LNCaP clone FGC (cell line): ENCODE measurements at places on chromosomes 2 and 18.

DNA sequence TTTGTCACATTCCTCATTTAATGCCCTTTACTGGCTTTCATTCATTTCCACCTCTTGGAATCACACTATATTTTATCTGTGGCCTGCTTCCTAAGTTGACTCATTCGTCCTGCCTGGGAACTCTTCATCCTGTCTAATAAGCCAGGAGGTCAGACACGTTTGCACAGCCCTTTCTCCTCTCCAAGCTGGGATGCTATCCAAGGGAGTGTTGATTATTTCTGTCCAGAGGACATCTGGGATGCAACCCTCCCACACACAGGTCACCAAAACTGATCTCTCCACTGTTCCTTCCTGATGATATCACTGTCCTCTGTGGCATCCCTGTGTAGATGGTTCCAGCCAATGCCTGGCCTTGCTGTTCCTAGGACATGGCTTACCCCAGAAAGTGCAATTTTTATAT lies 79.8 kb upstream of the NOSTRIN start:
- DNase-seq, result no peak

GRCh38 chr2:153101187-153101586 lies 377.4 kb downstream of the RPRM start:
- DNase-seq, result no peak

DNA sequence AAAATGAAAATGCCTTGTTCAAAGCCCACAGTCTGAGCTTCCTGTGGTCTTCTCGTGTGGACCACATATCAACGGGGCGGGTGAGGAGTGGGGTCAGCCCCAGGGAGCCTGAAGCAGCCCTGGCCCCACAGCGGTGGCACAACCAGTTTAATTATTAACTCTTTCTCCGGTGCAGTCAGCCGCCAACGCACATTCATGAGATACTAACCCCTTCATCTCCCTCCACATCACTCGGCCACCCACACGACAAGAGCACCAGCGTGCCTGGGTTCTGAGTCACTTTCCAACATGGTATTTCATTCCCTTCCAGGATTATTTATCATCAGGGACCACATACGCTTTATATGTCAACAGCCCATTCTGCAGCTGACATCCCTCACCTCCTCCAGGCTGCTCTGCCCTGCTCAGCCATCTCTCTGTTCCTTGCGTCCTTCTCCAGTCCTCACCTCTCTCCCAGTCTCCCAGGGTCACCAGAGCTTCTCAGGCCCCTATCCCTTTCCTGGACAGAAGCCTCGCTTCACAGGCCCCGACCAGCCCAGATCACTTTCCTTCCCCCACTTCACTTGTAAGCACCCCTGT lies 48.0 kb upstream of the ID2 start:
- no peak for DNase-seq

DNA sequence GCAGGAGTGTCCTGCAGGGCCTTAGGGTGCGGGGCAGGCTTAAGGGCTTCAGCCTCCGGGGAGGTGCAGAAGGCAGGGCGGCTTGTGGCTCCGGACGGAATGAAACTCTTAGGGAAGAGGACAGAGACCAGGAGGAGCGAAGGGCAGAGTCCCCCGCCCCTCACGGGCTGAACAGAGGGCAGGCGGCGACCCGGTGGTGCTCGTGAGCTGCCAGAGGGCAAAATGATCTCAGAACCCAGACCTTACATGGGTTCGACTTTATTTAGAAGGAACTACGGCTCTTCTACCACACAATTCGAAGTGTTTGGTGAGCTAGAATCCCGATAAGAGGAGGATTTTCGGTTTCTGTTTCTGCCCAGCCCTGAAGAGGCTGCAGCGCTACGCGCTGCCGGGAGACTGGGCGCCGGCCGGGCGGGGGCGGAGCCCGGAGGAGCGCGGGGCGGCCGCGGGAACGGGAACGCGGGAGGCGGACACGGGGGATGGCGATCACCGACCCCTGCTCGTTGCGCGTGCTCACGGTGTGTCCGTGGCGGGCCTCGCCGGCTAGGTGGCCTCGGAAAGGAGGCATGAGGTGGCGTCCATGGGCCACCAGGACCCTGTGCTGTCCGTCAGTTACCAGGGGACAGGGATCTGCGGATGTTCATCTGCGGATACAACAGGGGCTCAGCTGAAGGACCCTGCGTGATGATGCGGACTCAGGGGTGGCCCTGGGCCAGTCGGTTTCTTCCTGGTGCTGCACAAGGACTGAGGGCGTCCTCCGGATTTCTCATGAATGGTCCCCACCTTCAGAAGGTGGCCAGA lies 4.2 kb upstream of the SP100 start:
- DNase-seq, result no peak

DNA sequence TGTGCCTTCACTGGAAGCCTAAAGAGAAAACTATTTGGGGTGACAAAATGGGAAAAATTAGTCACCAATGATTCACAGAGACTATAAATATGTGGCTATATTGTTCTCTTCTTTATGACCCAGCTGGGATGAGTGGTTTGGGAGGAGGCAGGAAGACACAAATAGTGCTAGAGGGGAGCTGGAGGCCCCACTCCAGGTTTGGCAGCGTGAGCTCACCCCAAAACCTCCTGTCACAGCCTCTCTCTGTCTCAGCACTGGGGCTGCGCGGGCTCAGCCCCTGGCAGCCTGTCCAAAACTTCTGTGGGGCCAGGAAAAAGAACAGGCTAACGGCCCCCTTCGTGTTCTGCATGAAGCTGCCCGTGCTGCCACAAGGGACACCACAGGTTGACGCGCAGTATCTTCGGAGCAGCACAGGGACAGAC lies 73.2 kb upstream of the LCLAT1 start:
- DNase-seq, result no peak

DNA sequence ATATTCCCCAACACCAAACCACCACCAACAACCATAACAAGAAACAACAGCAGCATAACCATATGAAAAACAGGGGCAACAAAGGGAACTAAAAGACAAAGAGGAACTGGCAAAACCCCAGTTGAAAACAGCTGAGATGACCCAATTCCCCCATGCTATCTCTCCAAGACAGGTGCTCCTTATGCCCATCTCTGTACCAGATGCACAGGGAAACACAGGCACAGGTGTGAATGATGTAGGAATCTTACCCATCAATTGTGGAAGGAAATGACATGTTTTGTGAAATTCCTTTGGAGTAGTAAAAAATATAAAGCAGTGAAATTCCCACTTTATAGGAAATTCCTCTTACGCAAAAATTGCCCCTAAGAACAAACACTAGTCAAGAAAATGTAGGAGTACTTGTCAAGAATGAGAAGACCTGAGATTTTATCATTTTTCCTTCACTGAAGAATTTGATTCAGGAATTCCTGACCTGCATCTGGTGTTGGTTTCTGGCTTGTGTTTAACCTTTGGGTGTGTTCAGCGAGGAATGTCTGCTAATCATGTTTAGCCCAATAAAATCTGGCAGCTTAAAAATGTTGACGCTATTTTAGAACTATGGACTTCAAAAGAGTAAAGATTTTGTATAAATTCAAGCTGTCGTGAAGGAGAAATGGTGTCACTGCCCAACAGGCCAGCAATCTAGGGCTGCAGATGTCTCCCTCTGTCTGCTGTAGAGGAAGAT lies 67.7 kb upstream of the ARHGAP28 start:
- DNase-seq, result no peak

DNA sequence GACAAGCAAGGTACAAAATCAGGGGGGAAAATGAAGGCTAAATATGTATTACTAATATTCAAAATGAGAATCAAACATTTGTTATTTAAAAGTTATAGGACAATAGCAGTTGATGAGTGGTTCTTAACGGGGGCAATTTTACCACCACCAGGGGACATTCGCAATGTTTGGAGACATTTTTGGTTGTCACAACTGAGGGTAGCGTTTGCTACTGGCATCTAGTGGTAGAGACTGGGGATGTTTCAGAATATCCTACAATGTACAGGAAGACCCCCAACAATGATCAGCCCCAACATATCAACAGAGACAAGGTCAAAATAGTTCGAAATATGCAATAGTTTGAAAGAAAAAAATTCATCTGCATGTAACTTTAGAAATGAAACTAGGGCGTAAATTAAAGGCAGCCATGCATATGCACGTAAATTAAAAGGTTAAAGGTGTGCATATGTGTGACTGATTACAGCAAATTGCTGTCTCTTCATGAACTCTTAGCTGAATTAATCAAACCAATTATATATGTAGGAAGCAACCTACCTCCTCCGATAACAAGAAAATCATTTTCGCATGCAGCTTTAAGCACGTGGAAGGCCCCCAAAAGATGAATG lies 61.2 kb upstream of the CUL3 start:
- DNase-seq, result no peak

DNA sequence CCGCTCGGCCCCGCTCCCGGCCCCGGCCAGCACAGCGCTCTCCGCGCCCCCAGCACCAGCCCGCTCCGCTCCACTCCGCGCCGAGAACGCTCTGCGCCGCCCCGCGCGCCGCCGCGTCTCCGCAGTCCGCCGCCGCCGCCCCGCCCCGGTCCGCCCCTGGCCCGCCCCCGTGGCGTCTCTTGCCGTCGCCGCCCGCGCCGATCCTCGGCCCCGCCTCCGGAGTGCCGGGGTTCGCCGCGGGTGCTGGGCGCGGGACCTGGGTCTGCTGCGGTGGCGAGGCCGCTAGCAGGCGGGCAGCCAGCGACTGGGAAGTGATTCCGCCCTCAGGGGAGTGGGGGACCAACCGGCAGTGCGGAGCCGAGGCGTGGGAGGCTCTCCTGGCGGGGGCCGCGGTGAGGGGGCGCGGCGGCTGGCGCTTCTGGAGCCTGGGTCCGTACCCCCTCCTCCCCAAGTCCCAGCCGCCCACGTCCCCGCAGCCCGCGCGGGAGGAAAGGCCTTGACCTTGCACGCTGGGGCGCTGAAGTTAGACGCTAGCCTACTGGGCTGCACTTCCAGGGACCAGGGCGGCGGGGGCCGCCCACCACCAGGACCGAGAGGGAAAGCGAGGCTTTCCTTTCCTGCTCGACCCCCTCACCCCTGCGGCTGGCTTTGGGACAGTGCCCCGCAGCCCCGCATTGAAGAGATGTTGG lies at the start of gene HS6ST1:
TSS of gene HS6ST1 (minus strand) at position 93 of the 689 bp plus-strand sequence. CDS start 305 bp downstream, outside the sequence.
- no peak for DNase-seq

- DNase-seq, result no peak
Observed at GRCh38 chr2:149019768-149020167, 18.7 kb upstream of the LYPD6B start.

DNA sequence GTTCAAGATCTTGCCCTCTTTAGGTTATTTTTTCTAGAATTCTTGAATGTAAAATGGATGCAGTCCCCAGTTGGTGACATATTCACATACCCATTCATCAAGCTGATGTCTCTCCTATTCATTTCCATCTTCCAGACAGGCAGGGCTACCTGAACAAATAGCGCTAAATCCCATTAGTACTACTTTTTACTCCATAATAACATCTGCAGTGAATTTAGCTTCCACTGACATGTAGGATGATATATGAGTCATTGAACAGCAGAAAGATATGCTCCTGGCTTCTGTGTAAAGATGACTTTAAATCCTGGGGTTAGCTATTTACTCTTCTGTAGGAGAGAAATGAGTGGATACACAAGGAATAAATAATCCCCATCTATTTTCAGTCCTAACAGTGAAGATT lies 194.7 kb downstream of the RND3 start:
- DNase-seq, result no peak

DNA sequence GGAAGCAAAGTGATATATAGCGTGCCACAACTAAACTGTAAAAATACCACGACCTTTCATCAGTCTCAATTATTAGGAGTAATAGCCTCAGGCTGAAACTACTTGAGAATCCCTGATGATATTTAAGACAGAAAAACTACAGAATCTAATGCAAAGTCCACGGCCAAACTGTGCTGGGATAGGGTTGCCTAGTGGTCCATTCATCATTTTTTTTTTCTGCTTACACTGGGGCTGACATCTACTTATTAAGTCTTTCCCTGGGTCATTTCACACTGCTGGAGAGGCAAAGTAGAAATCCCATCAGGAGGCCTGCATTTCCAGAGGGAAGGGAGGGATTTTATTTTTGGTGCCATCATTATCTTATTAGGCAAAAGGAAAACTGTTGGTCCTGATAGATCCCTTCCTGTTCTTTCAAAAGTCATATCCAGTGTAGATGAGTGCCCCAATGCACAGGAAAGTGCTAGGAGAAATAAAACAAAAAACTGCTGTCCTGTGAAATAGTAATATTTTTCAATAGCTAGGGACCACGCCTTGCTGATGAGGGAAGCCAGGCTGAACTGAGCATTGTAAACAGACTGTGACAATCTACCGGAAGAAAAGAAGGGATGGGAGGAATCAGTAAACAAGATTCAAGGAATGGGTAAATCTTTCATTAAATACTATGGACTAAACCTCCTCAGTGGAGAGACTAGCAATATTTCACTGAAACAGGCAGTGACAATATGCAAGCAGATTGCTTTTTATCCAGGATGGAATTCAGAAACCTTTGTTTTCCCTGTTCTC lies 644.3 kb downstream of the IRS1 start:
- no peak for DNase-seq

DNA sequence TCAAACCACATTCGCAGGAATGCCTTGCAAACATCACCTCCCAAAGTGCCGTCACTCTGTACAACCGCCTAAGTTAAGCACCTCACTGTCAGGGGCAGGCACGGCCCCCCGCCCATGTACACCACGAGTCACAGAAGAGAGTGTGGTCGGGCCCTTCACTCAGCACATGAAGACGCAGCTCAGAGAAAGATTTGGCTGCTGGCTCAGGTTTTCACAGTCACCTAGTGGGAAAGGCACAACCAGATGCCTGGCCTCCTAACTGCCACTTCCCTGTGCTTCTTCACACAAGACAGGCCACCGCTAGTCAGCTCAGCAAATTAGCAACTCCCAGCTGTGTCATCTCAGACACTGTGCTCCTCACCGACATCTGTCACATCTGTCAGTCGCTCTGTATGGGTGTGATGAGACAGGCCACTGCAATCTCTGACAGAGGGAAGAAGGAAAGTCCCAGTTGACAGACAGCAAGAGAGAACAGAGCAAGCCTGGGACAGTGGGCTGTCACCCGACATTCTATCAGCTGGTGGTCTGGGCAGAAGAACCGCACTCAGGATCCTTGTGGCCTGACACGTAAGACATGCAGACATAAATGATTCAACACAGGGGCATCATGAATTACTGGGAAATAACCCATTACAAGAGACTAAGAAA lies 60.8 kb downstream of the CRACDL start:
- DNase-seq, result no peak
